ENCODE measurements at places on chromosomes 13 and 19.

DNA sequence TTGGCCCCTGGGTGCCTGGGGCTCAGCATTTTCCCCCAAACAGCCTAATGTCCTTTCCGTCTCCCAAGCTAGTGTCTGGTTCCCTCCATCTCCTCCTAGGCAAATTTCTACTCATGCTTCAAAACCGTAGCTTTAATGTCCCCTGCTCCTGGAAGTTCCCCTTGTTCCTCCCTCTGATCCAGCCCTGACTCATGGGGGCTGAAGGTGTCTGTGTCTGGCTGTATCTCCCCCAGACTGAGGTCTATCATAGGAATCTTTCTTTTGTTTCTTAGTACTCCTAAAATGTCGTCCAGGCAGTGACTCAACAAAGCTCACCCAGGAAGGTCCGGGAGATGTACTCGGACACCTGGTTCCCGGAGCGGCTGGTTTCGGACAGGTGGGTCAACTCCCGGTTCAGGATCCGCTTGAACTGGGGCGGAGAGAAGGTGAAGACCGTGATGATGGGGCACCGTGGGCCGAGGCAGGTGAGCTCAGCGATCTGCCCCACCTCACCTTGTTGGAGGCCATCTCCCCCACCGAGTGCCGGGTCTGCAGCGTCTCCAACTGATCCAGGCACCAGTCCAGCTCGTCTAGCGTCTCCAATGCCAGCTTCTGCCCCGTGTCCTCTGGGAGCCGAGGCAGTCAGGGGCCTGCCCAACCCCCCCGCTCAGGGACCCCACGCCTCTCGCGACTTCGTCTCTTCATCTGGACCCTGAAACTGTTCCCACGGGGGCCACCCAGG lies 6.2 kb downstream of the PDE4C start:
- no peak for DNase-seq

DNA sequence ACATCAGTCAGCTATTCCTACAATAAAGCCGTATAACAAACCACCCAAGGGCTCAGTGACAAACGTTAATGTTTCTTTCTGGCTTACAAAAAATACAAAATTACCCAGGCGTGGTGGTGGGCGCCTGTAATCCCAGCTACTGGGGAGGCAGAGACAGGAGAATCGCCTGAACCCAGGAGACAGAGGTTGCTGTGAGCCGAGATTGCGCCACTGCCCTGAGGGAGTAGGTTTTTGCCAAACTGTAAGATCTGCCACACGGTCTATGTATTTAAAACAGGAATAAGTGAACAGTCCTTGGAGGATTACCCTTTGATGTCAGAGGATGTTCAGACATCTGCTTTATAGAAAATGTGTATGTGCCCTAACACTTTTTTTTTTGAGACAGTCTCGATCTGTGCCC lies 105.8 kb downstream of the DPF1 start:
- DNase-seq = no peak

GRCh38 chr13:97242755-97243497 lies 20.8 kb downstream of the MBNL2 start:
- no peak for DNase-seq

- no peak for DNase-seq
Observed at GRCh38 chr19:46269101-46269500, 27.7 kb upstream of the HIF3A start.

- DNase-seq = no peak
Observed at GRCh38 chr13:46641274-46642081, 88.5 kb downstream of the LRCH1 start.

- no peak for DNase-seq
Observed at GRCh38 chr13:46145950-46146349, 36.0 kb downstream of the LCP1 start.

DNA sequence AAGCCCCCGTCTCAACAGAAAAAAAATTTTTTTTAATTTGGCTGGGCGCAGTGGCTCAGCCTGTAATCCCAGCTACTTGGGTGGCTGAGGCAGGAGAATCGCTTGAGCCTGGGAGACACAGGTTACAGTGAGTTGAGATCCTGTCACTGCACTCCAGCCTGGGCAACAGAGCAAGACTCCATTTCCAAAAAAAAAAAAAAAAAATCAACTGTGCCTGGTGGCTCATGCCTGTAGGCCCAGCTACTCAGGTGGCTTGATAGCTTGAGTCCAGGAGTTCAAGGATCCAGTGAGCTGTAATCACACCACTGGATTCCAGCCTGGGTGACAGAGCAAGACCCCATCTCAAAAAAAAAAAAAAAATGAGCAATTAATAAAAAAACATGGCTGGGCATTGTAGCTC lies 1.3 kb upstream of the DOHH start:
- DNase-seq = no peak

DNA sequence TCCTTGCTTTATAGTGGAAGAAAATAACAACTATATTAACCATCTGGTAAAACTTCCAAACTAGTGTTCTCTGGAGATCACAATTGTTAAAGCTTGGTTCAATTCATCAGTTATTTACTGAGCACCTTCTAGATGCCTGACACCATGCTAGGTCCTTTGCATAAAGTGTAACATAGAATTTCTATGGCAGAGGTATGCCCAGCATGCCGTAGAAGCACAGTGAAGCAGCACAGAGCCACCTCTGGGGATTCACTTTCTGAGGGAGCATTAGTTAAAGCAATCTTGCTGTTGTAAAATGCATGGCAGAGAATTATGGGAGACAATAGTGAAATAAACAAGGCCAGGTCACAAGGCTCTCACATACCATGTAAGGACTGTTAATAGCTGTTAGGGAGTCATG lies 75.2 kb downstream of the LRRC63 start:
- no peak for DNase-seq

GRCh38 chr19:43809762-43810696 lies 7.8 kb upstream of the LYPD5 start:
- peak; percentile 65 for DNase-seq

GRCh38 chr19:16516381-16516780 lies 20.2 kb downstream of the C19orf44 start:
- no peak for DNase-seq

DNA sequence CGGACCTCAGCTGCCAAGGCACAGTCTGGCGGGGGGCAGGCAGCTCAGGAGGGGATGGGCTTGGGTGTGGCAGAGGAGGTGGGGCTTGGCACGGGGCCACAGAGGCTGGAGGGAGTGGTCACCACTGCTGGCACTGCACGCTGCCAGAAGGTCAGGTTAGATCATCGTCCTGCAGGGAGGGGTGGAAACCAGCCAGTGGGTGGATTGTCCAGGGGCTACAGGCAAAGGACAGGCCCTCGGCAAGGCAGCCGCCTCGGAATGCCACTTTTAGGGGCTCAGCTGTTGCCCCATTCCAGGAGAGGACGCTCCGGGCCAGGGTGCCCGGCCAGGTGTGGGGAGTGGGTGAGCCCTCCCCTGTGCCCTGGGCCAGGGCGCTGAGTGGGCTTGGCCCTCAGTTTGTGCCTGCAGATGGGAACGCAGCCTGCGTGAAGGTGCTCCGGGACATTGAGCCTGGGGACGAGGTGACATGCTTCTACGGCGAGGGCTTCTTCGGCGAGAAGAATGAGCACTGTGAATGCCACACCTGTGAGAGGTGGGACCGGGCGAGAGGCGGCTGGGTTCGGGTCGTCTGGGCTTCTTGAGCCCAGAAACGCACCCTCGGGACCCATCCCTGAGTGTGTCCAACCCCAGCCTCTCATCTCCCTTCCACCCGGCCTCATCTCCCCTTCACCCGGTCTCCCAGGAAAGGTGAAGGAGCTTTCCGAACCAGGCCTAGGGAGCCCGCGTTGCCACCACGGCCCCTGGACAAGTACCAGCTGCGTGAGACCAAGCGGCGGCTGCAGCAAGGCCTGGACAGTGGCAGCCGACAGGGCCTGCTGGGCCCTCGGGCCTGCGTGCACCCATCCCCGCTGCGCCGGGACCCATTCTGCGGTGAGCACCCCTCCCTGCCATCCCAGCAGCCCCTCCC lies 6.4 kb downstream of the KMT5C start:
- no peak for DNase-seq

GRCh38 chr19:53992815-53993214 lies 1.4 kb downstream of the CACNG6 start:
- DNase-seq = no peak

- no peak for DNase-seq
Observed at GRCh38 chr19:44605547-44605946, 7.8 kb upstream of the IGSF23 start.

GRCh38 chr13:51488212-51488611 lies 35.4 kb upstream of the INTS6 start:
- DNase-seq = no peak

GRCh38 chr19:19820774-19821320 lies 703 bp downstream of the ZNF506 start:
- DNase-seq = no peak

- DNase-seq = no peak
Observed at GRCh38 chr13:113764793-113765563, 6.0 kb downstream of the TMEM255B start.

DNA sequence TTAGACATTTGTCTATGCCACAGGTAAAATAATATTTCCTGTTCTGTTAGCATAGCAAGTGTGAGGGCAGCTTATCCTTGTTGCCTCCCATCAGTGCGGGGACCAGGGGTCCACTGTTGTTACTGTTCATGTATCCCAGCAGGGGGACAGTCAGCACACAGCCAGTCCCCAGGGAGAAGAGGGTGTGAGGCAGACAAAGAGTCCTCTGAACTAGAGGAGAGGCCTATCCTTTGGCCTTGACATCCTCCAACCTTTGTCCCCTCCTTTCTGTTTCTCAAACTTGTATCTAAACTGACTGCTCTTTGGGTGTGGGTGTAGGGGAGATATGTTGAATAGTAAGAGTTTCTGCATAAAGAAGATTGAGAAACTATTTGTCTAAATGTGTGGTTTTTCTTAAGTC lies 2.9 kb upstream of the GPR18 start:
- DNase-seq = no peak

- DNase-seq = no peak
Observed at GRCh38 chr19:10270616-10271394, at the start of gene ICAM1. TSS of gene ICAM1 (plus strand) at chr19:10271120. CDS start at chr19:10271160, 40 bp downstream.

DNA sequence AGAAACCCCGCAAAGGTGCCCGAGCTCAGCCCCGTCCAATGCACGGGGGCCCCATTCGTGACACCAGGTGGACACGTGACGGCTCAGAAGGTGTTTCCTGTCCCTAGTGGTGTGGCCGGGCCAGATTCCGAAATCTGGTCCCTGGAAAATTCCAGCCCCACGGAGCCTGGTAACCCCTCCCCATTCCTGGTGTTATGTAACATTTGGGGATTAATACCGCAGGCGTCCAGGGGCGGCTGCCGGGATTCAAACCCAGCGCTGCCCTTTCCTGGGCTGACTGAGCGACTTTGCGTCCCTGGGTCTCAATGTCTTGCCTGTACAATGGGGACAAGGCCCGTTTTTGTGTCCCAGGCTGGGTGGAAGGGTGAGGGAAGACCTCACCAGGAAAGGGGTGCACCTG lies 1.0 kb upstream of the PLK5 start:
- no peak for DNase-seq

- no peak for DNase-seq
Observed at GRCh38 chr19:39341129-39341718, 997 bp upstream of the SAMD4B start.

DNA sequence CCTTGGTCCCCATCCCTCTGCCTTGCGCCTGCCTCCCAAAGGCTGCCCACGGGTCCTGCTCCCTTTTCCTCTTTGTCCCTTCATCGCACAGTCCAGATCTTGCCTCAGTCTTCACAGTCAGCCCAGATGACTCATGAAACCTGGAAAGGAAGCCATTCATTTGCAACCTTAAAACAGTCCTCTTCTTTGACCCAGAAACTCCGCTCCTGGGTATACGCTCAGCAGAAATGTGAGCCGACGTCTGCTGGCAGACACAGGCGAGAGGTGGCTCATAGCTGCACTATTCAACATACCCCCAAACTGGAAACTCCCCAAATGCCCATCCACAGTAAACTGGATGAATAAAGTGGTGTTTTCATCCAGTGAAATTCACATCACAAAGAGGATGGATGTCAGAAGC lies 13.6 kb upstream of the PEPD start:
- DNase-seq = no peak

- no peak for DNase-seq
Observed at GRCh38 chr13:59492030-59492636, 671.6 kb downstream of the DIAPH3 start.

- DNase-seq = no peak
Observed at GRCh38 chr13:58528351-58528750, 896.8 kb downstream of the PCDH17 start.

DNA sequence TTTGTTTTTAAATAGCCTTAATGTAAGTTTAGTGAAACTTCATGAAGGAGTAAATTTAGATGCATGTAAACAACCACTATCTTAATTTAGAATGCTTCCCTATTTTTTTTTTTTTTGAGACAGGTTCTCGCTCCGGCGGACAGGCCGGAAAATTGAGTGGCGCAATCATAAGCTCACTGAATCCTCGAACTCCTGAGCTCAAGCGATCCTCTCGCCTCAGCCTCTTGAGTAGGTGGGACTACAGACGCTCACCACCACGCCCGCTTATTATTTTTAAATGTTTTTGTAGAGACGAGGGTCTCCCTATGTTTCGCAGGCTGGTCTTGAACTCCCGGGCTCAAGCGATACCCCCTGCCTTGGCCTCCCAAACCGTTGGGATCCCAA lies 1.6 kb downstream of the TEX30 start:
- DNase-seq = no peak

DNA sequence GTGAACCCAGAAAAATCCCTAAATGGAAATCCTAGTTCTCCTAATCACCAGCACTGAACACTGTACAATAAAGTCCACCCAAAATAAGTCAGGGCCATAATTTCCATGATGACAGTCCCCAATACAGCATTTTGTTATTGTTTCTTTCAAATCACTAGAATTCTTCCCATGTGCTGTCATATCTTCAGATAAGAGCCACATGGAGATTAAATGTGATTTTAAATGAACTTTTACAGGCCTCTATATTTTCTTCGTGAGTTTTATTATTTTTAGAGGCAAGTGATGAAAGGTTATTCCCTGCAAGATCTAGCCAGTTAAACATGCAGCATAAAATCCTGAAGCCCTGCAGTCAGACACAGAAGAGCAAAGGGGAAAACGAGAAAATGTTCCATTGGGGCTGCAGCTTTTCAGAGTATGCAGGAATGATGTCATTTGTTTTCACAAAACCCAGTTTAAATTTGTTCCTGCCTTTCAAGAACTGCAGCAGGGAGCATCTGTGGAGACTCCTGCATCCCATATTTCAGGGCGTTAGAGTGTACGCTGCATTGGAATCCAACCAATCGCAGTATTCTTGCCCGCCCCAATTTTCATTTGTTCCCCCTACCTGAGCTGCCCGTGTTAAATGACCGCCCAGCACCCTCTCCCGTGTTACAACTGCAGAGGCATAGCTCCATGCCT lies 167.2 kb upstream of the KLF12 start:
- no peak for DNase-seq

- peak; percentile 82 for DNase-seq
Observed at GRCh38 chr13:99875391-99875790, 96.2 kb downstream of the ZIC5 start.

GRCh38 chr19:6491802-6492592 lies 10.1 kb downstream of the TUBB4A start:
- no peak for DNase-seq

DNA sequence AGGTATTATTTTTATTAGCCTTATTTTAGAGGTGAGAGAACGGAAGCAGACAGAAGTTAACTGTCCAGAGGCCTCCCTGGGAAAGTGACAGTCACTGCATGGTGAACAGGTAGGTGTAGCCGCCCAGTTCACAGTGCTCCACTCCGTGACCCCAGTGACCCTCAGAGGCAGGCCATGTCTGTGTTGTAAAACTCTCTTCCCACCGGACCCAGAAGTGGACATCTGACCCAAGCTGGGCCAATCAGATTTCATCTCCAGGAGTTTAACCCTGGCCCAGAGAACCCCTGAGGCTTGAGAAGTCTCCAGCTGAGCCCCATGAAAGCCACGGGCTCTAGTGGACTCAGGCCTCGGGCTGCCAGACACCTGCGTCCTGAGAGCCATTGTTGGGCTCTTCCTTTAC lies 83.6 kb upstream of the FARP1 start:
- no peak for DNase-seq

- DNase-seq = peak; percentile 32
Observed at GRCh38 chr13:27379694-27380641, 44.5 kb upstream of the GTF3A start.

All from NCI-H1417 (cell line).